GM10248 (cell line): ENCODE measurements at places on chromosomes 1 and 21.

DNA sequence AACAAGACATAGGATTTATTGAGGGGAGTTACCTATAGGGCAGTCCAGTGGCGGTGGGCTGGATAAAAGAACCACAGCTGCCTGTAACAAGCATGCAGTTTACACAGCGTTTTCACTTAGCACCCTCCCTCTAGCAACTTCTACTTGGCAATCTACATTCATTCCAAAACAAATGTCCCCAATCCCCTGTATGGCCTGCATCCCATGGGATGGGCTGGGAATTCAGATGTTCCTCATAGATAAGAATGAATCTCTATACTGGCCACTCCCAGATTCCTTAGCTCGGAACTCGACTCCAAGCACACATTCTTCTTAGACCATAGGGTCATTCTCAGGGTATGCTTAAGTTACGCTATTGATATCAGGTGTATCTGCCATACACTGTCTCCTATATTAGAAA is 33.3 kb downstream of the PCP4 start:
- DNase-seq = no peak

DNA sequence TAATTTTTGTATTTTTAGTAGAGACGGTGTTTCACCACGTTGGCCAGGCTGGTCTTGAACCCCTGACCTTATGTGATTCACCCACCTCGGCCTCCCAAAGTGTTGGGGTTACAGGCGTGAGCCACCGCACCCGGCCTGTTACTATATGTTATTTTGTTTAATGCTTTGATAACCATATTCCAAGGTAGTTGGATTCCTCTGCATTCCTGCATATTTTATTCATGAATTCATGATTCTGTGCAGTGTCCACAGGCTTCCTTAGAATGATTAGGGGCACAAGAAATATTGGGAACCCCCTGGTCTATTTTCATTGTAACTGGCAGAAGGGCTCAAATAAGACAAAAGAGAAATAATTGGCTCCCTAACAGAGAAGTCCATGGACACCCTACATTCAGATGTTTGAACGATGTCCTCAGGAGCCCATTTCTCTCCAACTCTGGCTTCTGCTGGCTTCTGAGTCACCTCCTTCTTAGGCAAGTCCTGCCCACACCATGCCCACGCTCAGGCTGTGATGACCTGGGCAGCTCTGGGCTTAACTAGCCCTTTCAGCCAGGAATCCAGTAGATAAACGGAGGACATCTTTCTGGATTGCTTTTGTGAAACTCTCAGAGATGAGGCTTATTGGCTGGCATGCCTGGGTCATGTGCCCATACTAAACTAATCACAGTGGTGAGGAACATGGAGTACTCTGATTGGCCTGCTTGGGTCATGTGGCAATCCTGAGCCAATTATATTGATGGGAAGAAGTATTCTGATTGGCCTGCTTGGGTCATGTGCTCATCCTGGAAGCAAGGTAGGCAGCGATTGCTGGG is 32.6 kb downstream of the TNFRSF8 start:
- DNase-seq = no peak

GRCh38 chr1:114330451-114330983 is 176.8 kb upstream of the SYT6 start:
- DNase-seq = no peak

DNA sequence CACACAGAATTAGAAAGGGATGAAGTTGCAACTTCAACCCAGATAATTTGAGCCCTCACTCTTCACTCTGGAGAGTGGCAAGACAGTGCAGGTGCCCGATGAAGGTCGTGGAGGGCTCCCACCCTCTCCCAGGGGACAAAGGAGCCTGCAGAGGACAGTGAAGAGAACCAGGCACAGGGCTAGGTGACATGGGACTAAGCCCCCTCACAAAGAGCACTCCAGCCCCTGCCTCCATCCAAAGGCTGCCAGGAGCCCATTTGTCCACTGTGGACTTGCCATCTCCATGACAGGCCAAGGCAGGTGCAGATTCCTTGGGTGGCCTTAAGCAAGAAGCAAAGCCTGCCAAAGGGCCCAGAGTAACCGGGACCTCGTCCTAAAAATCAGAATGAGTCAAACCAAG is 15.1 kb downstream of the ERRFI1 start:
- no peak for DNase-seq

GRCh38 chr1:92488416-92488815 is 1.7 kb upstream of the GFI1 start:
- no peak for DNase-seq

DNA sequence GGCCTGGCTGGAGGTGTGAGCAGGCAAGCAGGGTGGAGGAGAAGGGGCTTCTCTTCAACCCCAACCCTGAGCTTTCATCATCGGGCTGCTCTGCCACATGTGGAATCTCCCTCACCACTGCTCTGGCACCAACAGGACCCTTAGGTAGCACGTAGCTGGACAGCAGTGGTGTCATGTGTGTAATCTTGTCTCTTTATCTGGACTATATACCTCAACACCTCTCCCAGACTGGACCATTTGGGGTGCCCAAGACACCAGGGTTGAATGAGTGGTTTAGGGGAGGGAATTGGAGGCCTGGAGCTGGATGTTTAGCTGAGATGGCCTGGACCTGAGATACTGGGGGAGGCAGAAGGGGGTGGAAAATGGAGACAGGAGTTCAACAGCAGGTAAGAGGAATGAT is 63.0 kb downstream of the UBE2T start:
- DNase-seq = no peak
